Stimulated activated CD8-positive, alpha-beta memory T cell treated with anti-CD3 and anti-CD28 coated beads, Interleukin-4, amount 100 ng/mL, for 4 hours (primary cell): ENCODE measurements at places on chromosomes 5 and 9.

DNA sequence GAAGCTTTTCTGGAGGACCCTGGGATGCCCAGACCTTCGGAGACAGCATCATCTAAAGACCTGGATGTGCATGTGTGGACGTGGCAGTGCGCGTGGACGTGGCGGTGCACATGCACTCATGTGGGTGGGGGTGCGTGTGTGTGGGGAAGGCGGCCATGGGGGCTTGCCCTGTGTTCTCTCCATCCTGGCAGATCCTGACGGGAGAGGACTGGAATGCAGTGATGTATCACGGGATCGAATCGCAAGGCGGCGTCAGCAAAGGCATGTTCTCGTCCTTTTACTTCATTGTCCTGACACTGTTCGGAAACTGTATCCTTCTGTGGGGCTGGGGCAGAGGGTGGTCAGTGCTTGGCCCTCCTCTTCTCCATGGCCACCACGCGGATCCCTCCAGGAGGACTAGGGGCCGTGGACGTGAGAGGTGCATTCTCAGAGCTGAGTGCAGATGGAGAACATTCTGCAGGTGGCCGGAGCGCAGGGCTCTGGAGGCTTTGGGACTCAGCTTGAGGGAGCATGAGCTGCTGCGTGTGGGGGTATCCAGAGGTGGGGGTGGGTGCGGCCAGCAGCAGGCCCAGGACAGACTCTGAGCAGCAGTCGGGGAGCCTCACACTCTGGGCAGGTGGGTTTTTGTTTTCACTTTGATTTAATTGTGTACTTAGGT, 129.1 kb downstream of the CACNA1B start:
- no peak for DNase-seq

DNA sequence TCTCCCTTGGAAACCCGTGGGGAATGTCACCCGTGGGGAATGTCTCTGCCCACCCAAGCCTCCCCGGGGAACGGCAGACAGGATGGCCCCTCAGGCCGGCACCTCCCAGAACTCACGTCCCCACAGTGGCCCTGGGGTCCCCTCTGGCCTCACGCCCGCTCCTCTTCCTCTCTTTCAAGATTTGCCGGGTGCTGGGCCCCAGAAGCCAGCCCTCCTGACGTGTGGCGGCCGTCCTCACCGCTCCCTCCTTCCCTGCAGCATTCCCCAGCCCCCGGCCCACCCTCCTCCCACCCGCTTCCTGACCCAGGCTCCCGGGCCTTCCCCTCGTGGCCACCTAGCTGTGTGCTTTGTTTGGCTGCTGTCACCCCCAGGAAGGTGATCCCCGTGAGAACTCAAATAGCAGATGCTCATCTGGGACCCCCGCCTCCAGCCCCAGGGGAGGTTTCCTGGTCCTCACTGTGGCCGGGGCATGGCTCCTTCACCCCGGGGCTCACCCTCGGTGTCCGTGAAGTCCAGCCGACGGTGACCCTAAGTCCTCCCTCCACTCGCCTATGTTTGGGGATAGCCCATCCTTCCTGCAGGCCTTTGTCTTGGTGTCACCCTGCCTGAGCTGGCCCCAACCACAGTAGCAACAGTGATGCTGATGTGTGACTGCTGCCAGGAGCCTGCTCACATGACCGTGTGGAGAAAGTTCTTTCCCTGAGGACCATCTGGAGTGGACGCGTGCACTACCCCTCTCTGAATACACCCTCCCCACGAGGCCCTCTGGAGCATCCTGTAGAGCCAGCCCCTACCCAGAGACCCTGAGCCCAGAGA, 163.3 kb upstream of the IER5L start:
- no peak for DNase-seq

DNA sequence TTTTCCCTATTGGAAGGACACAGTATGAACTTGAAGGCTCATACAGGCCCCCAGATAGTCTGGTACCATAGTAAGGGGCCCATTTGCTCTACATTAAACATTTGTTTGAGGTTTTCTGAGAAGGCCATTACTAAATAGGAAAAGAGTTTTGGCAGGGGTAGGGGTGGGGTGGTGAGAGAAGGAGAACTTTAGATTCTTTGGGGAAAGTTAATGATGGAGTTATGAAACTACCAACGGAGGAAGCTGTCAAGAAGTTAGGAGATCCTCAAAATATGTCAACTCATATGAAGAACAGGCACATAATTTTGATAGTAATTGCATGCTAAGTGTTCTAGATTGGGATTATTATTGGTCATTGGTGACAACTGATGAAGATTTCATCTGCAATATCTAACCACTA, 114.7 kb downstream of the TAF11L14 start:
- DNase-seq = no peak

GRCh38 chr5:102211165-102211564, 84.9 kb downstream of the SLCO4C1 start:
- no peak for DNase-seq

GRCh38 chr9:2367970-2368369, 253.6 kb upstream of the VLDLR start:
- no peak for DNase-seq

- no peak for DNase-seq
These were observed 10.0 kb upstream of the CCL28 start for GRCh38 chr5:43422143-43422542.

- no peak for DNase-seq
These were observed 47.9 kb upstream of the TMEM215 start for GRCh38 chr9:32735476-32735875.

- no peak for DNase-seq
These were observed 931 bp downstream of the FAM219A start for GRCh38 chr9:34457266-34458012.

- no peak for DNase-seq
These were observed 125.3 kb downstream of the ST8SIA4 start for GRCh38 chr5:100777680-100778300.

GRCh38 chr9:68951879-68952659, 61.8 kb downstream of the PRKACG start:
- no peak for DNase-seq

- DNase-seq = no peak
These were observed 33.0 kb downstream of the PPARGC1B start for GRCh38 chr5:149762958-149763630.

- no peak for DNase-seq
These were observed 246.8 kb upstream of the HAPLN1 start for GRCh38 chr5:83967417-83967816.

- DNase-seq = no peak
These were observed 288.2 kb downstream of the MED10 start for GRCh38 chr5:6090079-6090654.

- DNase-seq = no peak
These were observed 5.8 kb upstream of the HAND1 start for GRCh38 chr5:154483654-154484392.

DNA sequence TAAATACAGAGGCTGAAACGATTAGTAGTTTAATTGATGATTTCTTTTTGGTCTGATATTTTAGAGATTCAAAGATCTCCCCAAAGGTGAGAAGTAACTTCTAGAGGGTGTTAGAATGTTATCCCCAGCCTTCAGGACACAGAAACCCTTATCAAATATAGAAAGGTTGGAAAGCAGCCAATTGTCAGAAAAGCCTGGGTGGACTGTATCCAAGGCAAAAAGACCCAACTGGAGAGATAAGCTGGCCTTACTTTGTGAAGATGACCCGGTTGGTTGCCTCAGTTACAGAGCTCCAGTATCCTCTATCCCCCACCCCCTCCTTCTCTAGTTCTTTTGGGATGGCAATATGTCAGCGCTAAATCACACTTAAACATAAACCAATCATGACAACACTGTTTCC, 75.7 kb downstream of the GCNT4 start:
- DNase-seq = no peak

DNA sequence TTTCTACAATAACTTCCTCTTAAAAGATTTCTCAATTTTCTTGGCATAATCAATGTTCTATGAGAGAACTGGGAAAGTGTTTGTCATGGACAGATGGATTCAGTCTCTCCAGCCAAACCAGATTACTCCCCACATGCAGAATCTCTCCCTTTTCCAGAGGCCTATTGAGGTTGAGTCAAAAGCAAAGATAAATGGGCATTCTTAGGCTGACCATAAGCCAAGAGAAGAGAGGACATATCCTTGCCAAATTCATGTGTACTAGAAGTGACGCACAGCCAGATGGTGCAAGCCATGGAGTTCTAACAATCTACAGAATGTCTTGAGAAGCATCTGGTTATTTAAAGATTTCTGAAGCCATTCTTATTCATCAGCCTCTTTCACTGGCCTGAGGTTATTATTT, 2115.0 kb downstream of the MAT2B start:
- no peak for DNase-seq

DNA sequence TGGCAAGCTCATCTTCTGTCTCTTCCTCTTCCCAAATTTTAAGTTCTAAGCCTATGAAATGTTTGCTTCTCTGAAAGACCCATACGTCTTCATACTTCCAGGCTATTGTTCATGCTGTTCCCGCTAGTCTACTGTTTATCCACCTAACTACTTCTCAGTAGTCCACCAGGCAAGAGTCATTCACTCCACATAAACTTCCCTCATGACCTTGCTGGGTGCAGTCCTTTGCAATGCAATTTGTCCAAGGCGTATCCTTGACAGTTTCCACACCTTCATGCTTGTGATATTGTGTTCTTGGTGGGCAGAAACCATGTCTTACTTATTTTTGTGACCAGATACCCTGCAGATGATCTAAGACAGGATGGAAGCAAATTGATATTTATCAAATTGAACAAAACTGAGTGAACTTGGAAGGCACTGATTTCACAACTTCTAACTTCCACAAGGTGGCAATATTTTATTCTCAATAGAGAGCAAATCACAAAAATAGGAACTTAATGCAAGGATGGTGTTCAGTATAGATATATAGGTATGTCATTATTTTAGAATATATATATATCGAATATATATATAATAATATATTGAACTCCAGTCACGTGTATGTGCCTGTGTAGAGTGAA, 30.3 kb downstream of the TYRP1 start:
- DNase-seq = no peak

GRCh38 chr9:106862821-106863720, at the start of gene ZNF462:
Gene ZNF462 (plus strand): TSS chr9:106863166. CDS start chr9:106923384, 60,218 bp downstream.
- no peak for DNase-seq

DNA sequence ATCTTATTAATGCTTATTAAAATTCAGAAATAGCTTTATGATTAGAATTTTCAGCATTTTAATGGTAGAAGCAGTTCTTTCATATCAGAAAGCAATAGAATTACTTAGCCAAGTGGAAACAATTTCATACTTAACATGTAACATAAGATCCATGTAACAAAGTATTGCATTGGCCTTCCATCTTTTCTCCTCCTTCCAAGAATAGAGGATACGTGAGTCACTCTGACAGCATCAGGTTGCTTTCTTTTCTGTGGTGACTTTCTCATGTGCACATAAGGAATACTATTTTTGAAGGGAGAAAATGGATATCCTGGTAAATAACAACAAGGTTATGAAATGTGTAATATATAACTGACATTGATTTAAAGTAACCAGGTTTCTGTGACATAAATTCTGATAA, 272.2 kb downstream of the ANXA1 start:
- DNase-seq = no peak

- DNase-seq = no peak
These were observed 87.1 kb upstream of the CPEB4 start for GRCh38 chr5:173801006-173801405.

DNA sequence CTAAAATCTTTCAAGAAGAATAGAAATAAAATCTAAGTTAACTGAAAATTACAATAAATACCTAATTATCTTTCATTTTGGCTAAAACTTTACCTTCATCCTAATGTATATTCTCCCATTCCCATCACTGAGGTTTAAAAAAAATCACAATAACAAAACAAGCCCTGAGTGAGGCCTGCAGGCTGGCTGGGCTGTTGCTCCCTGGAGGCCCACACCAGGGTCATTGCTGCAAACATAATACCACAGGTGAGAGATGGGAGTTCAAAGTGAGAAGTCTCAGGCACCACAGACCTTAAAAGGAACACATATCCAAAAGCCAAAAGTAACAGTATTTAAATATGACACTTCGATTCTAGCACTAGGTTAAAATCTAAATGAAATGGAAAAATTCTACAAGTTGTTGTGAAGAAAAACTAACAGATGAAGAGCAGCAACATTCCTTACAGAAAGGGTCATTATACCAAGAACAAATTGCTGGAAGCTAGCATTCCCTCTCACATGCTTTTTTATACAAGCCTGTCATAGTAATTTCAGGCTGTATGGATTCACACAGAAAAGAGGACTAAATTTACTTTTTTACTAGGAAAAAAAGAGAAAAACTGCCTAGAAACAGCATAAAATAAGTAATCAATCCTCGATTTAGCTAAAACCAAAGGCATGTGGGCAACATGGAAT, 57.8 kb downstream of the AUH start:
- DNase-seq = no peak

DNA sequence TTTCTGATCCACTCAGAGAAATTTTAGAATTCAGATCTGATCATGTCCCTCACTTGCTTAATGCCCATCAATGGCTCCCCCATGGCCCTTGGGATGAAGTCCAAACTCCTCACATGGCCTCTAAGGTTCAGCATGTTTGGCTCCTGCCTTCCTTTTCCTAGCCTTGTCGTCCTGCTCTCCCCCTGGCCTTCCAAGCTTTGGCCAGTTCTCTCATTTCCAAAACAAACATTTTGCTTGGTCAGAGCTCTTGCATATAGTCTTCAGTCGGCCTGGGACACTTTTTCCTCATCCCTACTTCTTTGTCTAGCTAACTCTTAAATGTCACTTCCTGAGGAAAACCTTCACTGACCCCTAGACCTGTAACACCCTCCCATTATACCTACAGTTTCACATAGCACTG, 37.1 kb upstream of the PPP3R2 start:
- DNase-seq = no peak

DNA sequence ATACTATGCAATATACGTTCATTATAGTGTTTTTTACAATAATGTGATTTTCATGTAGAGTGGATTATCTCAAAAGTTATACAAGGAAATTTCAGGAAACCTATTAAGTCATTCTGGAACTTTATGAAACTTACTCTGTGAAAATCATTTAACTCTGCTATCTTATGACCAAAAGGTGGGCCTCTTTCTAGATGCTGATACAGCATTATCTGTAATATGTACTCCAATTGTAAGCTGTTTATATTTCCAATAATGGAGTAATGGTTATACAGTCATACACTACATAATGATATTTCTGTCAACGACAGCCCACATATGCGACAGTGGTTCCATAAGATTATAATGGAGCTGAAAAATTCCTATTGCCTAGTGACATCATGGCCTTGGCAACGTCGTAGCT, 18.8 kb upstream of the PCSK5 start:
- DNase-seq = no peak

DNA sequence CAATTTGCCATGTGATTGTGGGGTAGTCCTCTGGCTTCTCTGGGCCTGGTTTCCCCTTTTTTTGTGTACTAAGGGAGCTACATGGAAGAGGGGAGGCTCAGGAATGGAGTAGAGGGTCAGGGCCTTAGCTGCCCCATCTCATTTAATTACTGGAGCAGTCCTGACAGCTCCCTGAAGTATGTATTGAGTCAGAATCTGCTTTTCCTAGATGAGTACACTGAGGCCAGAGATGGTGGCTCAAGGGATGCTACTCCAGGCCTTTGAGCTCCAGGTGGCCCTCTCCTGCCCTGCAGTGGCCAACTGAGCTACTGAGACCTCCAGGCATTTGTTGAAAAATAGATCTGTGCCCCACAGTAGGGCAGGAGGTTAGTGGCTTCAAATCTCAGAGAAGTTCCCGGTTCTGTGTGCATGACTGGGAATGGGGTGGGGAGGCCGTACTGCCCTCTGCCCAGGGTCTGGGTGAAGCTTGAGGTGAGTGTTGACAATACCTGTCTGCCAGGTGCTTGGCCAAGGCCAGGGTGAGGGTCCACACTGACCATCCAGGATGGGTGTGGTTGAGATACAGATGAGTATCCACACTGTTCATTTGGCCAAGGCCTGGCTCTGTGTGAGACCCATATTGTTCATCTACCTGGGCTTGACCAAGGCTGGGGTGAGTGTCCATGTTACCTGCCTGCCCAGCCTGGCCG, 45.7 kb downstream of the CXXC5 start:
- DNase-seq = no peak

- no peak for DNase-seq
These were observed 204.8 kb upstream of the HAPLN1 start for GRCh38 chr5:83925321-83925954.
